ENCODE measurements at places on chromosomes 1 and 21.

- DNase-seq: no peak
These were observed 365.4 kb upstream of the DUSP10 start for GRCh38 chr1:222107267-222107666.

DNA sequence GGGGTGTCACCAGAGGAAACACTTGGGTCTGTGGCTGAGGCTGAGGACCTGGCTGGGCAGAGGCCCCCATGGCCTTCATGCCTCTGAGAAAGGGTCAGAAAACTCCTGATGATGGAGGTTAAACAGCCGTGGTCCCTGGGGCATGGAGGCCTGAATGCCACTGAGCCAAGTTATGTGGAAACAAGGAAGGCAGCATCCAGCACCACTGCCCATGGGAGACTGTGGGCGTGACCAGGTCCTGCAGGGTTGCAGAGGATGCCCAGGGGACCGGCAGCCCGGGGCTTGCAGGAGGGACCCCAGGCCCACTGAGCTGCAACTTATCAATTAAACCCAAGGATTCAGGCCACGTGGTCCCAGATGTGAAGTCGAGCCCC lies 18.9 kb upstream of the COL6A2 start:
- no peak for DNase-seq

DNA sequence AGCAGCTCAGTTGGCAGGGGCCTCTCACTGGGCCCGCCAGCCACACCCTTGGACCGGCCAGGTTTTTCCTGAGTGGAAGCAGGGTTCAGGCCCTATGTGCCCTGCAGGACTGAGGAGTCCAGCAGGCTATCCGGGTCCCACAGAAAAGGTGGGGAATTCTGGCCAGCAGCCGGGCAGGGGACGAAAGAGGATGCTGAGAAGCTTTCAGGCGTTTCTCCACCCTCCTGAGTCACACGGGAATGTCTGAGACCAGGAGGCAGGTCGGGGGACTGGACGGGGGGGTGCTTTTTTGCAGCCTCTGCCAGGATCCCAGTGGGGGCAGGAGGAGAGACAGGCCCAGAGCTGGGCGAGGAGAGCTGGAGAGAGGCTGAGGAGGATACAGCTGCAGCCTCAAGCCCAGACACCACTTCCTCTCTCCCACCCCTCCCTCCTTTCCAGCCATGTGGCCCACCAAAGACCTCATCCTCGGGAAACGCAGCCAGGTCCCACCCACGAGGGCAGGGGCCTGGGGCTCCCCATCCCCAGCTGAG lies 105.4 kb downstream of the SPSB1 start:
- DNase-seq: no peak

GRCh38 chr21:31865429-31865970 lies 7.3 kb upstream of the HUNK start:
- DNase-seq: no peak

DNA sequence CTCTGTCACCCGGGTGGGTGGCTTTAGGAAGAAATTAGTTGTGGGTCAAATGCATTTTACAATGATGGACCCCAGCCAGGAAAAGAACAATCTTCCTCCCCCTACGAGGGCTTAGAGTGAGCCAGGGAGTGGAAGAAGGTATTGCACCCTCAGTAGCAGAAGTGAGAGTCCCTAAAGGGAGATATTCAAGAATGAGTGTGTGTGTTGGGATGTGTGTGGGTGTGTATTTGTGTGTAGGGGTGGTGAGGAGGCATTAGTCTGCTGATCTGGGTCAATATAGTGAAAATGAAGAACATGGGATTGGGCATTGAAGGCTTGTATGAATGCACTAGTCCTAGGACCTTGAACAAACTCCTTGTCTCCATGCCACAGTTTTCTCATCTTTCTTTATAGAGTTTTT lies 85.2 kb upstream of the RUNX1 start:
- no peak for DNase-seq

GRCh38 chr1:183195142-183195574 lies 9.1 kb downstream of the LAMC2 start:
- no peak for DNase-seq

DNA sequence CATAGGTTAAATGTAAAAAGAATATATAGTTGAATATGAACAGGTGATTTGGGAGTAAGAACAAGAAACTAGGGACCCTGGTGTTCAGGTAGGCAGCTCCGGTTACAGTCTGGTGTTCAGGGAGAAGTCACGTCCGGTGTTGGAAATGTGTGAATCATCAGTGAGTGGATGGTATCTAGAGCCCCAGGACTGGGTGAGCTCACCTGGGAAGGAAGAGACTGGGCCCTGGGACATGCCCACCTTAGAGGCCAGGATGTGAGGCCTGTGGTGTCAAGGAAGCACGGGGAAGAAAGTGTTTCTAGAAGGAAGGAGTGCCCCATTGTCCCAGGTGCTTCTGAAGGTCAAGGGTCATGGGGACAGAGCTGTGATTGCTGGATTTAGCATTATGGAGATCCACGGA lies 1.5 kb upstream of the GJB3 start:
- DNase-seq: no peak
